Cerebellum (tissue), 4 donors: ENCODE measurements at places on chromosomes 5 and 9. TPM values are rescaled to one million over a fixed set of nuclear protein-coding genes. Genes with fewer than 3 reads are reported as not detected.

DNA sequence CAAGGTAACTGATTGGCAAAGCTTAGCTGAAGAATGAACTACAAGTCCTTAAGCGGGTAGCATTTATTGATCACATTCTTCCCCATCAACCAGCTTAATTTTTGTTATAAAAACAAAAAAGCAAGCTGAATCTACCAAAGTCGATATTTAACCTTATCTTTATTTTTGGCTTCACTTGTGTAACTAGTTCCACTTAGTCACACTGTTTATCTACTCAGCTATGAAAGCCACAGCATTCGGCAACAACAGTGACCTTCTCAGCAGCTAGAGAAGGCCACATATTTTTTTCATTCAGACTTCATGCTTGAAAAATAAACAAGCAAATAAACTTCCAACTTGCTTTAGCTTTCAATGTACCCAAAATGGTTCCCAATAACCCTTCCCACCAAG is 69.4 kb downstream of the KLHL3 start:
- DNase-seq, result no peak

DNA sequence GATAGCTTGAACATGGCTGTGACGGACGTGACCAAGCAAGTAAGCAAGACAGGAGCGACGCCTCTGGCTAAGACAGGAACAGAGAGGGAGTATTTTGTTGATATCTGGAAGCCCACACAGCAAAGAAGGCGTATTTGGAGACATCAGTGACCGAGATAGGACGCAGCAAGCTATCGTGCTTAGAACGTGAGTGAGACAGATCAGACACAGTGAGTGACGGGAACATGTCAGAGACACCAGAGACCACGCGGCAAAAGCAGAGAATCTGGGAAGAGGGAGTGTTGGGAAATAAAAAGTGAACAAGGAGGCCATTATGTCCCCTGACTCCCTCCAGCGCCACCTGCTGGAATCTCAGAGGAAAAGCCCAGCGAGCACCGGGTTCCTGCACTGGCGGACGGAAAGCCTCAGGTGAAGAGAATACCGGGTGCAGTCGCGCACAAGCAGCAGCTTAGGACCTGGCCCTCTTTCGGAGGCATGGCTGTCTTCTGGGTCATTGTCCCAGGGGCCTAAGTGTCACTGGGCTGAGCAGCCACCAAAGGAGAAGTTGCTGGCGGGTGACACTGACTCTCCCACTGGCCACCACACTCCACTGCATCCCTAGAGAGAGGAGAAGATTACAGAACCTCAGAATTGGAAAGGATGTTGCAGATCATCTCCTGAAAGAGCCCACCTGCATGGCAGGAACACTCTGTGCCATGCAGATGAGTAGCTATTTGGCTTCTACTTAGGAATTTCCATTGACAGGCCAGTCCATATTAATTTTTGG is 99.1 kb downstream of the FBXO38 start:
- no peak for DNase-seq

The TTC23L gene
- total RNA-seq, result 4.1 TPM

The C9orf152 gene
- total RNA-seq, result not detected

GRCh38 chr9:2043243-2043642 is 28.1 kb downstream of the SMARCA2 start:
- DNase-seq, result no peak

- no peak for DNase-seq
Measured at GRCh38 chr5:62043289-62044280, 262.4 kb upstream of the KIF2A start.

- no peak for DNase-seq
Measured at GRCh38 chr5:102622262-102622661, 123.5 kb upstream of the SLCO6A1 start.

DNA sequence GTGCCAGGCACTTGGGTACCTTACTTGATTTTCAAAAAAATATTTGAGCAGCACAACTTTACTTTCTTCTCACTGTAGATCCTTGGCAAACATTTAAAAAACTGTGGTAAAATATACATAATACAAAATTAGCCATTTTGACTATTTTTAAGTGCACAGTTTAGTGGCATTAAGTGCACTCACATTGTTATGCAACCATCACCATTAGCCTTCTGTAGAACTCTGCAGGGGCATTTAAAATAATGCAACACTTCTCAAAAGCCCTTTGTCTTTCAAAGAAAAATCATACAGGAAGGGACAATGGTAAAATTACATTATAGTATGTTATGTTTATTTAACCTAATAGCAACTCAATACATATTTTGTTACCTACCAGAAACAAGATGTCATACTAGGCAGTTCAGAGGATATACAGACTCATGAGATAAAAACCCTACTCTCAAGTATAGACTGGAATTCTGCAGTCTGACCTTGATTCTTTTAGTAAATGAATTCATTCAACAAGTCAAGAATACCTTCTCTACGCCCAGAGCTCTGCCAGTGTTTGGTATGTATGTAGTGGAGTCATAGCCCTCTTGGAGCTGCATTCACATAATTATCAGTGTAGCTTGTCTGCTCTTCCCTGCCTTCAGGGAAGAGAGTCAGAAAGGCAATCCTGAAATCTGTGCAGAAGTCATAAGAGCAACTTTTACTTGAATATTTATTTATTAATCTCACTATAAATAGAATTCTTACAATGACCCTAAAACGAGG is 74.0 kb upstream of the ARRDC3 start:
- no peak for DNase-seq

DNA sequence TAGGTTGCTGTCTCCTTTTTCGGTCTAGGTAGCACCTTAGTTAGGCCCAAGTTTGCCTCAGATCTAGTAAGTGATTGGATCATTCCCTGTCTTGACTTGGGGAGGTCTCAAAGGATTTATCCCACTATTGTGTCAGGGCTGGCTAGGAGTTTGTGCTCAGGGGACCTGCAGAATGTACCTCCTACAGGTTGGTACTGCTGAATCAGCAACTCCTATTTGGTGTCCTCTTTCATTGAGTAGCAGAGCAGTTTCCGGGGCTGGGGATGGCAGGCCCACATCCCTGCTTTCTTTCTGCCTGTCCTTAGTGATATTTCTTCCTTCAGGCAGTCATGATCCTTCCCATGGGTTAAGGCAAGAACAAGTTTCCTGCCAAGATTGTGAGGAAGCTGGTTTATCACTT is 192.9 kb upstream of the CCNH start:
- no peak for DNase-seq

The ZDHHC11 gene
- 11.6 TPM for total RNA-seq

GRCh38 chr9:126516936-126517832 is 96.5 kb upstream of the LMX1B start:
- no peak for DNase-seq

DNA sequence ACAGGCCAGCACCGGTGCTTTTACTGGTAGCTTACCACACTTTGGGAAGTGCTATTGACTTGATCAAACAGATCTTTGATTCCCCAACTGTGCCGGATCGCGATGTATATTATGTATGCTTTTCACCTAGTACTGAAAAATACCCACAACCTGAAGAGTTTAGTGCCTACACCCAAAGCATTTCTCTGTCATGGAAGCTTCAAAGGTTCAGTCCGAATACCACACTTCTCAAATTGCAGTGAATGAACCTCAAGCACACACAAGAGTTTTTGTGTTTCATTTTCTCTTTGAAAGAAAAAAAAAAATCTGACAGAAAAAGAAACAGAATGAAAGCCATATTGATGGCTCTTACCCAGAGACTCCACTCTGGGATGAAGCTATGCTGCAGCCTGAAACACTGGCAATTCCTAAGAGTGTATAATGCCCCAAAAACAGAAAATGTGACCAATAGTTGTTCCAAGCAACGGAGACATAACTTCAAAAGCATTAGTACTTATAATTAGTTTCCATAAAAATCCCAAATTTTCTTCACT is 100.9 kb downstream of the EBF1 start:
- DNase-seq, result no peak

GRCh38 chr5:9126490-9126889 is 419.4 kb downstream of the SEMA5A start:
- DNase-seq, result no peak

DNA sequence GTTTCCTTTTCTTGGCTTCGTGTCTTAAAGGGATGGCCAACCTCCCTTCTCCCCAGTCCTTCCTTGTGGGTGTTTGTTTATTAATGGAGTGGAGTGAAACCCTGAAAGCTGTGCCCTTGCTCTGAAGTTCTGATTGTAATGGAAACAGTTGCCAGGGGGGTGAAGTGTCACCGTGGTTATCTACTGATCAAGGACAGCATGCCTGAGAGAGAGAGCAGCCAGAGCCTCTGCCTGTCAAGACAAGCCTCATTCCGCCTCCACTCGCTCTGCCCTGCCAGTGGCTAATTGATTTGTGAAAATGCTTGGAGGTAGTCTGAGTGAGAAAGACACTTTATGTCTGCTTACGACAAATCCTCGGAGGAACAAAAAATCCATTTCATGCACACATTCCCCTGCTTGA is 143.7 kb upstream of the SLC30A5 start:
- DNase-seq, result no peak

DNA sequence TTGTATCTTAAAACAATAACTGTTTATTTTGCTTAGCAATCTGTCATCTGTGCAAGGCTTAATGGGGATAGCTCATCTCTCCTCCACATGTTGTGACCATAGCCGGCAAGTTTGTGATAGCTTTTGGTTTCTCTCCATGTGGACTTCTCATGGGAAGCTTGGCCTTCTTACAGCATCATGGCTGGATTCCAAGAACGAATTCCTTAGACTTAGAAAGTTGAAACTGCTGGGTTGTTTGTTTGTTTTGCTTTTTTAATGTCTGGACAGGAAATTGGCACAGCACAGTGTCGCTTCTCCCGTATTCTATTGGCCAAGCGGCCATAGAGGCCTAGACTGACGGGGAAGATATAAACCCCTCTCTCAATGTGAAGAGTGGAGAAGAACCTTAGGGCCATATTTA is 61.0 kb upstream of the PRDM9 start:
- DNase-seq, result no peak

GRCh38 chr9:131610231-131610761 is 65.0 kb downstream of the PRRT1B start:
- peak; percentile 38 for DNase-seq

DNA sequence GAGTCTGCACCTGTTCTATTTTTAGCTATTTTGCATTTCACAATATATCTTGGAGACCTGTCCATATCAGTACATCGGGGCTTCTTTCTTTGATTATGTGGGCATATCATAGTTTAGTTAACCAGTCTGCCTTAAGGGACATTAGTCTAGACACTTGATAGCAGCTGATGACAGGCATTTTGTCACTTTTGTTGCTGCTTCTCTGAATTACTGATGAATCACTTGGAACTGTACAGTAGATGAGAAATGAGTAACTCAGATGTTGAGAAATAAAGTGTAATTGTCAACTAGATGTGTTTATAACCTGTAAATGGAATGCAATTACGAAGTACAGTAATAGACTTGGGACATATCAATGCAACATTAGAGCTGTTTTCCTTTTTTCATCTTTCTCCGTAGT is 7.1 kb downstream of the ZFP2 start:
- no peak for DNase-seq

The CTNNAL1 gene
- total RNA-seq, result 15.1 TPM

- no peak for DNase-seq
Measured at GRCh38 chr5:146574713-146575112, 58.7 kb upstream of the GPR151 start.

DNA sequence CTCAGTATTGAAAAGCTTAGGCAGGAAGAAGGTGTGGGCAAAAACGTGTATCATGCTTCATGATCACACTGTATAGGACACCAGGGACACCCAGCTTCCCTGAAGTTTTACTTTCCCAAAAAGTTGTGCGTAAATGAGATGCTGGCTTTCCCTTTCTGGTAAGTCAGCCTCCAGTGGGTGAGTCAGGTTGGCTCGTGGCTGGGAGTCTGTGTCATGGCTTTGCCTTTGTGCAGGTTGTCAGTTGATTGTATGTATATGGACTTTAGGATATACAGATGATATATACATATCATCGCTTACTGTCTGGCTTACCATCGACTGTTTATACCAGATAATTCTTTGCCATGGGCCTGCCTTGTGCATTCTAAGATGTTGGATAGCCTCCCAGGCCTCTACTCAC is 34.2 kb downstream of the ADRB2 start:
- no peak for DNase-seq

DNA sequence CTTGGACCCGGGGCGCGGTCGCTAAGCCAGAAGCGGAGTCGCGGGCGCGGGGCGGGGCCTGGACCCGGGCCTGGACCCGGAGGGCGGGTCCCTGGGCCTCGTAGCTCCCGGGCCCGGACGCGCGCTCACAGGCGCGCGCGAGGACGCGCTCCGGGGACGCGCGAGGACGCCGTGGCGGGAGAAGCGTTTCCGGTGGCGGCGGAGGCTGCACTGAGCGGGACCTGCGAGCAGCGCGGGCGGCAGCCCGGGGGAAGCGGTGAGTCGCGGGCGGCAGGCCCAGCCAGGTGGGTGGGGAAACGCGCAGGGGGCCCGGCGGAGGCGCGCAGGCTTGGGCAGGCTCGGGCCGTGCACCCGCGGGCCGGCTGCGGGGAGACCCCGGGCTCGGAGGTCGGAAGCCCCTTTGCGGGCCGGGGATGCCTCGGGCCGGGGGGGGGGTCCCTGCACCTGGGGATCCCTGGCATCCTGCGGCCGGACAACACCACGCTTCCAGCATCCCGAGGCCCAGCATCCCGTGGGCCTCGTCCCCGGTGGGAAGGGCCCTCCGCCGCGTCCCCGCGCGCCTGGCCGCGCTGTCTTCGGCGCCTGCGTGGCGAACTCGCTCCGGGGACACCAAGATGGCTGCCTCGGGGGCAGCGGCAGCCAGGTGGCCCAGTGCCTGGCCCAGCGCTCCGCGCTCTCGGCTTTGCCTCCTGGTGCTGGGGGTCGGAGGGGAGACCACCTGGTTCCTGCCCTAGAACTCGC is at the start of gene SFXN1:
TSS of gene SFXN1 (plus strand) at position 177 of the 741 bp plus-strand sequence. CDS start 13,544 bp downstream, outside the sequence.
- DNase-seq, result peak; percentile 95

The SLC34A3 gene
- total RNA-seq, result not detected

DNA sequence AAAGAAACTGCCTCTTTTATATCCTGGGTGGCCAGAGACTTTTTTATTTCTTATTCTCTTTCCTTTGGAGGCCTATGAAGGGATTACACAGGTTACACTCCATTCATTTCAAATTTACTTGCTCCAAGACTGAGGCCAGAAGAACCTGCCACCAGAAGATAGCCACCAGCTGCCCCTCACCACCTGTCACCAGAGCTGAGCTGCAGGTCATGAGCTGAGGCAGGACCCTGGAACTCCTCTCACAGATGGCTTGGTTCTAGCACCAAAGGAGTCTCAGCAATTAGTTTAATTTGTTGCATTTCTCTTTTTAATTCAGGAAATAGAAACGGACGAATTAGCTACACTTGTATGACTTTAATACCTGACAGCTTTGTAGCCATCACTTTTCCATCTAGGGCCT is 313.9 kb downstream of the SPOCK1 start:
- peak; percentile 54 for DNase-seq

The INSL4 gene
- not detected for total RNA-seq
